Ovary (tissue), 10 donors: ENCODE measurements at places on chromosomes 6 and 20. TPM values are rescaled to one million over a fixed set of nuclear protein-coding genes. Genes with fewer than 3 reads are reported as not detected.

- no peak for DNase-seq
These were observed 244.8 kb upstream of the CDYL start for GRCh38 chr6:4531406-4531805.

- no peak for DNase-seq
These were observed 229.9 kb downstream of the ADGRG6 start for GRCh38 chr6:142531727-142532126.

DNA sequence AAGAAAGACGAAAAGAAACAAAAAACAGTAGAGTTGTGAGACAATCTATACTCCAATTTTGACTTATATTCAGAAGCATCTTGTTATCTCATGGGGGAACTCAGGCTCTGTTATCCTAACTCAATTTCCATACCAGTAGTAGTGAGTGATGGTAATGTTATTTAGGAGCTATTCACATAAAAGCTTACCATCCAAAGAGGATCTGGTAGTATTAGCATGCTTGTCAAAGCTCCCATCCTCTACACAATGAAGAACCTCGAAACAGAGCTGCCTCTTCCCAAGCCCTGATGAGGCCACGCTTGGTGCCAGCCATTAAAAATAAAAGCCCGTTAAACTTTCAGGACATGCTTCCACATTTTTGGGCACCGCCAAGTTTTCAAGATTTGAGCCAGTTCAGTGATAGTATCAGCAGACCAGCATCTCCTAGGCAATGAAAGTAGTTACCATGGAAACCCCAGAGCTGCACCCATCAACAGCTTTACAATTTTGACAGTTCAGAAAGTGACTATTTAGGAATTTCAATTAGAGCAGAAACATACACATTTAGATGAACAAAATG lies 173.3 kb downstream of the CD83 start:
- DNase-seq = no peak

The HSPA1L gene
- total RNA-seq = 1.3 TPM

DNA sequence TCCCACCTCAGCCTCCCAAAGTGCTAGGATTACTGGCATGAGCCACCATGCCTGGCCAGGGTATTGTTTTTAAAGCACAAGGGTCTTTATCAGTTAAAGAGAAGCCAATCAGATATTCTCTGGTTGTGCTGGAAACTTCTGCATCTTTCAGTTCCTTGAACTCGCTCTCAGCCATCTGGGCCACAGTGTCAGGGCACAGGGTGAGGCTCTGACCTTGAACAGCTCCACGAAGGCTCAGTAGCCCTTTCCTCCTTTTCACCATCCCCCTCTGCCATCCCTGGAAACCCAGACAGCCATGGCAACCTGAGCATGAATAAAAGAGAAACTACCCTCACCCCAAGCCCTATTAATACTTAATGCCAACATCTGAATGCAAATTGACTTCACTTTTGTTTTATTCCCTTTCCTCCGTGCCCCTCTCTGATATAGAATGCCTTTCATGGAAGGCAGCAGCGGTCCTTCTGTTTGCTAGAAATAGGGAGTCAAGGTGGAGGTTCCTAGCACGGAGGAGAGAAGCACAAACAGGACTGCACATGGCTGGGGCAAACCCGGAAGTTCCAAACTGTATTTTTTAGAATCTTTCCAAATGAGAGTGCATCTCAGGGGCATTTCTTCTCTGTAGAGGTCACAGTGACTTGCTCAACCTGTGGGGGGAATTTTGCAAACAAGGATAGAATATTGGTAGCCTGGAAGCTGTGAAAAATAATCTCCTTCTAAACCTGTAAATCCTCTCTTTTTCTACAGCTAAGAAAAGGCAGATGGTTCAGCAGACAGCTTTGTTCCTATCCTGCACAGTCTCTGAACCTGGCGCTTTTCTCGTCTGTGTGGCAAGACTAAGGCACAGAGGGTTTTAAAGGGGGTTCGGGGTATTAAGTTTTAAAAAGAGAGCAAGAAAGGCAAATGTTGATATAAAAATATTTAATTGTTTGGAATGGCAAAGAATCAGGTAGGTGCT lies 176.4 kb upstream of the RREB1 start:
- no peak for DNase-seq

DNA sequence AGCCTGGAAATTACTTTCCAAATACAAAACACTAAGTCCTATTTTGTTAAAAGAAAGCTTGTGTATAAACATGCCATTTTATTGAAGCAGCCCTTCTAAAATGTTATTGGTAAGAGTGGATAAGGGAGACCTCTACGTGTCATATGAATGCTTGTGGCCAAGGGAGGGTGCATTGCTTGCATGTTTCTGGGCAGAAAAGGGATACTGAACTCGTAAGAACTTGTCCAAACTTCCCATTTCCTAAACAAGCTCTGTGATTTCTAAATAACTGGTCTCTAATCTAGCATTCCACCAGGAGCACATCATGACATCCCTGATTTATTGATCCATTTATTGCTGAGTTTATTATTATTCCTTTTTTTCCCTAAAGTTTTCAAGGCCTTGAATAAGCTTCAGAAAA lies 474.1 kb downstream of the CD109 start:
- peak; percentile 20 for DNase-seq

GRCh38 chr6:6649824-6650349 lies 61.4 kb downstream of the LY86 start:
- no peak for DNase-seq

DNA sequence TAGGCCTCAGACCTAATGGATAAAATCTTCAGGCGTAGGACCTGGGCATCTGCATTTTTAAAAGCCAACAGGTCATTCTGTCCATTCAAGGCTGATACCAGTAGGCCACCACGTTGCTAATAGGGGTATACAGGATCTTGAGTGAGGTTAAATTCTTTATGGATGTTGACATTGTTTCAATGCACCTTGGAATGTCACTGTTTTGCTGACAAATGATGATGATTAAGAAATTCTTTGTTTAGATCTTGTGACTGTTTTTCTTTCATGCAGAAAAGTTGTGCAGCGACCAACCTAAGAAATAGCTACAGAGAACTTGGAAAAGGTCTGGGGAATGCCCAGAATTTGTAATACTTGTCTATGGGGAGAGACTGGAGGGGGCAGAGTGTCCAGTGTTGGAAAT lies 101.1 kb upstream of the CLDN20 start:
- DNase-seq = no peak

DNA sequence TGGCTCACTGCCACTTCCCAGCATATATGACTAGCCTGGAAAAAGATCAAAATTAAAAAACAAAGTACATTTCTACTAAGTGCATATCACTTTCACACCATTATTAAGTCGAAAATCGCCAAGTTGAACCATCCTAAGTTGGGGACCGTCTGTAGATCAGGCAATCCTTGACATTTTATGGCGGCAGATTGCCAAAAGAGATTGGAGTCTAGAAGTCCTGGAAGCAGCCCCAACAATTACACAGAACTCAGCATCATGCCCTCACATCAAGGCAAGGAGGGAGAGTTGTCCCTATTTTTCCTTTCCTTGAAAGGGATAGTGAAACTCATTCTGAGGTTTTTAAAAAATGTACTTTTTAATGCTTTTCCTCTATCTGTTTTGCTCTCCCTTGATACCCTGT lies 30.7 kb downstream of the SLC22A3 start:
- no peak for DNase-seq

The IPCEF1 gene
- 2.8 TPM for total RNA-seq

The DBNDD2 gene
- total RNA-seq = 39.4 TPM

The EHMT2 gene
- 57.7 TPM for total RNA-seq

DNA sequence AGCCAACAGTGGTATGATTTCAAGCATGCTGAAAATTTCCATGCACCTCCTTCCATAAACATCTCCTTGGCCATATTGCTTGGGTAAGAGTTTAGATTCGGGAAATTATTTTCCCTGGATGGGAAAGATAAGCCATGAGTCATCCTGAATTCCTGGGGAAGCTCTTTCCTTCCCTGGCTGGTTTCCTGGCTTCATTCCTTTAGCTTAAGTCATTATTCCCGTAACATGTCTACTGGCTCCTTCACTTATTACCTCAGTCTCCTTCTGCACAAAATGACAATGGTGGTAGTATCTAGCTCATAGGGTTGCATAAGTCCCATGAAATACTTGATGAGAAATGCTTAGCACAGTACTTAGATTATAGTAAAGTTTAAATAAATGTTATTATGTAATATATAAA lies 27.6 kb downstream of the TINAG start:
- DNase-seq = no peak

DNA sequence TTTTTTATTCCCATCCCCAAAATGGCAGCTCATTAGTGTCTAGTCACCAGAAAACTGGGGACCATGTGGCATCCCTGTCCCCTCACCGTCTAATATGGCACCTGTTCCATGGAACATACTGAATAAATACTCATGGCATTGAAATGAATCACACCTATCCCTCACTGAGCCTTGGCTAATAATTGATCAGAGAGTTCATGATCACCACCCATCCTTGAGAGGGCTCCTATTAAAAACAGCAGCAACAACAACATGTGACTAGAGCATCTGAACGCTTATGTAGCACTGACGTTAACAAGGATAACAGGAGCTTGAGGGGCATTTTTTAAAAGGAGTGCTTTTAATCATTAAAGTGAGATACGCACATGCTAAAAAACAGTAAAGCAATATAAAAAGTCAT lies 1111.6 kb upstream of the FLRT3 start:
- DNase-seq = no peak

DNA sequence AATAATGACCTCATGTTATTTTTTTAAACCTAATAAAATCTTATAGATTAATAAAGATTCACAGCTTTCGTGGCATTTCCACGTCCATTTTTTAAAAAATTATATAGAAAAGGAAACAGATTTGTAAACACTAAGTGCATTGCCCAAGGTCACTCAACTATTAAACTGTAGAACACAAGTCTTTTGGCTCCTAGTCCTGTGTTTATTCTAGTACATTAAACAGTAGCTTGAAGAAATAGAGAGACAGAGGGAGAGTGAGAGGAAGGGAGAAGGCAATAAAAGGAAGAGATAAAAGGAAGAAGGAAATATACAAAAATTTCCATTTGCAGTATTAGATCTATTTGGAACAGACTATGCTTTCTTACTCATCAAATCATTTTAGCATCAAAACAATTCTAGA lies 586.7 kb upstream of the CITED2 start:
- DNase-seq = no peak

GRCh38 chr6:144644776-144645175 lies 359.6 kb downstream of the UTRN start:
- no peak for DNase-seq

GRCh38 chr6:159691133-159691962 lies 1.7 kb downstream of the SOD2 start:
- no peak for DNase-seq

- DNase-seq = no peak
These were observed 5.8 kb upstream of the CDC5L start for GRCh38 chr6:44381739-44382138.

GRCh38 chr20:45538209-45538799 lies 978 bp downstream of the WFDC6 start:
- DNase-seq = no peak

GRCh38 chr6:52180787-52181558 lies 5.2 kb upstream of the IL17A start:
- no peak for DNase-seq

The JPH2 gene
- total RNA-seq = 2.5 TPM

- DNase-seq = peak; percentile 18
These were observed 180.6 kb upstream of the CCN2 start for GRCh38 chr6:132131758-132132157.

The AKAP12 gene
- 165 TPM for total RNA-seq

The SOX18 gene
- total RNA-seq = 12.8 TPM

DNA sequence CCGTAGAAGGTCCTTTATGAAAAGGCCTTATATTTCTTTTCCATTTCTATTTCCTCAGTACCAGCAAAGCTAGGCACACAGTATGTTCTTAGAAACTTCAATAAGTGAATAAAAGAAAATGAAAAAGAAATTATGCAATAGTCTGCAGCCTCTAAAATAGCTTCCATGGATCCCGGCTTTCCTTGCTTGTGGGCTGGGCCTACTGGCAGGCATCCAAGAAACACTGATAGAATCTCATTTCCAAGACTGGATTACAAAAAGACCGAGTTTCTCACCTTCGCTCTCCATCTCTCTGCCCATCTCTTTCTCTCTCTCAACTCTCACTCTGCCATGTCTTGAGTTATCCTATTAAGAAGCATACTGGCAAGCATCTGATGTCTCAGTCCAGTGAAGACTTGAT lies 187.5 kb upstream of the FKBP1C start:
- DNase-seq = no peak

GRCh38 chr6:1222728-1223595 lies 88.9 kb upstream of the FOXQ1 start:
- no peak for DNase-seq

The PAX1 gene
- total RNA-seq = not detected

GRCh38 chr6:45677381-45678284 lies 299.9 kb upstream of the SUPT3H start:
- no peak for DNase-seq

- peak; percentile 31 for DNase-seq
These were observed 15.8 kb upstream of the RNF182 start for GRCh38 chr6:13908955-13909381.

The DACT2 gene
- total RNA-seq = 1.7 TPM

GRCh38 chr20:32438331-32438858 lies 80.3 kb downstream of the ASXL1 start:
- no peak for DNase-seq

The GPX5 gene
- total RNA-seq = not detected

DNA sequence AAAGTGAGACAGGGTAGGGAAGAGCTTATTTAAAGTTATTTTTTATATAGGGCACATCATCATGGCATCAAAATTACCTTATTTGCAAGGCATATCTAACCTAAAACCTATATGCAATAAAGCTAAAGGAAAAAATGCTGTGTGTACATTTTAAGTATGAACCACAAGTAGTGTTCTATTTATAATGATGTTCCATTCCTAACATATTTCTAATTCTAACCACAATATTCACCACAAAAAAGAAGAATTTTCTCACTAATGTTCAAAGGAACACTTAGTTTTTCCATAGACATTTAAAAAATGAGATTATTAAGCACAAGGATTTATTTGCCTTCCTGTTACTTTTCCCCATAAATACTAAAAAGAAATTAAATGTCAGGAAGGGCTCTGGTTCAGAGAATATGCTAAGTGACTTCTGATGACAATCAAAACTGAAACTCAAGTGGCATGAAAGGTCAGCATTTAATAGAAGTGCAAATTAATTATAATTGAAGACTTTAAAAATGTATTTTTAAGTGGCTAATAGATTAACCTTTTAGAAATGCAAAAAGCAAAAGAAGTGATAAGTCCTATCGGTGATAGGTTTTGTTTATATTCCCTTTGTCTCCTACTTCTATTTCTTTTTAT lies 25.1 kb downstream of the GPR63 start:
- no peak for DNase-seq

DNA sequence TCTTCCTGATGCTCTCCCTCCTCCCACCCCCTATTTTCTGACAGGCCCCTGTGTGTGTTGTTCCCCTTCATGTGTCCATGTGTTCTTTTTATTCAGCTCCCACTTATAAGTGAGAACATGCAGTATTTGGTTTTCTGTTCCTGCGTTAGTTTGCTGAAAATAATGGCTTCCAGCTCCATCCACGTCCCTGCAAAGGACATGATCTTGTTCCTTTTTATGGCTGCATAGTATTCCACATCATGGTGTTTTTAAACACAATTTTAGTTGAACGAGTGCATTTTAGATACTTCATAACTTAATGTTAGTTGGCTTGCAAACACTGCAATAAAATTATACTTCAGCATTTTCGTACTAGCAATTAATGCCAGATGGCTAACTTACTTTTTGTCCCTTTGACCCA lies 28.5 kb downstream of the COL9A1 start:
- DNase-seq = no peak

- DNase-seq = no peak
These were observed 269.9 kb downstream of the ALDH8A1 start for GRCh38 chr6:134680021-134680420.

- no peak for DNase-seq
These were observed 40.1 kb upstream of the BCAS1 start for GRCh38 chr20:54110457-54110856.

The BTBD3 gene
- 28.5 TPM for total RNA-seq

- DNase-seq = no peak
These were observed 5.9 kb downstream of the ALDH5A1 start for GRCh38 chr6:24500683-24501082.
